ENCODE measurements at places on chromosomes 12 and 14. TPM values are rescaled to one million over a fixed set of nuclear protein-coding genes. Genes with fewer than 3 reads are reported as not detected.

GRCh38 chr12:8817856-8818255, 4.6 kb upstream of the A2ML1 start:
- H3K27ac ChIP-seq, result no peak overlapping the region
- no peaks in the 10 kb centered on the region for H3K36me3 ChIP-seq
- H3K4me1 ChIP-seq, result no peaks in the 10 kb centered on the region
- DNase-seq, result no peak

DNA sequence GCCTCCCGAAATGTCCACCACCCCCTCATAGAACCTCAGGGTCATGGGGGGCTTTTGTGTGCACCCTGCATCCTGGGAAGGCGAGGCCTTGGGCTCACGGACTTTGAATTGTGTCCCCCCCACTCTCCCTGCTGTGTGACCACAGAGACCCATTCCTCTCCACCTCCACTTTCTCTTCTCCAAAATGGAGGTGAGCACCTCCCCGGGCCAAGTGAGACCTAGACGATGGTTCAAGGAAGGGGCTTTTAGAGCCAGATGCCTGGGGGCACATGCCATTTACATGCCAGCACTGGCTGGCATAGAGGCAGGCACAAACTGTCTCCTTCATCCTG, 33.5 kb downstream of the CYP46A1 start:
- no peak overlapping the region for H3K4me3 ChIP-seq
- H3K27me3 ChIP-seq, result no peaks in the 10 kb centered on the region
- no peak overlapping the region for H3K27ac ChIP-seq
- no peaks in the 10 kb centered on the region for H3K4me1 ChIP-seq
- no peak for DNase-seq

DNA sequence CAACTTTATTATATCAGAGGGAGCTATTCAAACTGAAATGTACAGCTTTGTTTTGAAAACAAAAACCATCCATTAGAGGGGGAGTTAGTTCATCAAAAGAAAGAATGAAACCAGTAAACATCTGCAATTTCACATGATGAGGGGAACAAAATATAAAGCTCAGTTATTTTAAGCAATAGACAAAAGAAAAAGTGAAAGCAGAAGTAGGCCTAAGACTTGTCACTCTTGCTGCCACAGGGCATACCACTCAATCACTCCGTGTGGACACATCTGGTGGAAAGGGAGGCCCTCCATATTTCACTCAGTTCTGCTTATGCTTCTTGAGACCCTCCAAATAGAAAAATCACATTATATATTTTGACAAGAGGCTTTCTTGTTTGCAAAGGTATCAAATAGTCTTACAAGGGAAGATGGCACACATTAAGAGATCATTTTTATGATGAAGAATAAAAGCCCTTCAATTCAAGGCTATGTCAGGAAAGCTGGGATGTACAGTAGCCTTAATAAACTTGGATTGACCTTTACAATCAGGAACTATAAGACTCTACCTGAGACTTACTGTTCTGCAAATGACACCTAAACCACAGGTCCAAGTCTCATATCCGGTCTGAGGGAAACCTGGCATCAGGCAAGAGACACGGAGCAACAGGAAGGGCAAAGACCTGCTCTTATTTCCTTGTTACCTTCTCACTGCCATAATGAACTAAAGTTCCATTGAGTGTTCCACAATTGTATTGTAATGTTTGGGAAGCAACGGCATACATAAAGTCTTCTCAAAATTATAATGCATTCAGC, 222.5 kb upstream of the GRIP1 start:
- no peak overlapping the region for H3K4me3 ChIP-seq
- H3K27me3 ChIP-seq, result no peaks in the 10 kb centered on the region
- H3K27ac ChIP-seq, result peak overlapping the region; percentile 44

GRCh38 chr12:68825569-68826217, 17.7 kb downstream of the MDM2 start:
- no peak overlapping the region for H3K4me3 ChIP-seq
- H3K27ac ChIP-seq, result no peak overlapping the region
- no peaks in the 10 kb centered on the region for H3K4me1 ChIP-seq
- no peak for DNase-seq

Gene FITM1
- total RNA-seq, result 3.4 TPM

Measured in naive thymus-derived CD4-positive, alpha-beta T cell (primary cell).